Femur (tissue), 1 donor: ENCODE measurements at places on chromosomes 3 and 15.
A peak's percentile ranks its signal among the peaks of the same experiment; 100 is the strongest.

DNA sequence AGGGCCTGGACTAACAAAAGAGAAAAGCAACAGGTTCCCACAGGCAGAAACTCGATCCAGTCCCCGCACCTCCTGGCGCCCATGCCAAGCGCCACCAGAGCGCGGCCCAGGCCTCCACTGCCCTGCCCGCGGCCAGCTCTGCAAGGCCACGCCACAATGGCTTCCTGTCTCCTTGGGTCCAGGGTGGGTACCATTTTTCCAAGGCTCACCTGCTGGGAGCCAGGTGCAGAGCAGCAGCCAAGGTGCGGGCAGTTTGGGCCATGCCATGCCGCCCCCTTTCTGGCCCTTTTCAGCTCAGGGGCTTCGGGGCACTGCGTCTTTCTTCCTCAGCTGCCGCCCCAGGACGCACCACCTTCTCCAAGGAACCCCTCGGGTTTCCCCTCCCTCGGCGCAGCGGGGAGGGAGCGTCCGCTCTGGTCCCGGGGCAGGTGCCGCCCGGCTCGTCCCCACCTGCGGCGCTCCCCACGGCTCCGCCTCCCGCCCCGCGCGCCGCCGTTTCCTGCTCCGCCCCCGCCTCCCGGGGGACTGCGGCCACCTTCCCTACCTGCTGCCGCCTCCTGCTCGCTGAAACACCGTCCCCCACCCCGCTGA lies at the start of gene ILDR1:
ILDR1 (minus strand) TSS at position 437 of the 591 bp plus-strand sequence; CDS start at position 267, 170 bp downstream.
- no peak for DNase-seq

DNA sequence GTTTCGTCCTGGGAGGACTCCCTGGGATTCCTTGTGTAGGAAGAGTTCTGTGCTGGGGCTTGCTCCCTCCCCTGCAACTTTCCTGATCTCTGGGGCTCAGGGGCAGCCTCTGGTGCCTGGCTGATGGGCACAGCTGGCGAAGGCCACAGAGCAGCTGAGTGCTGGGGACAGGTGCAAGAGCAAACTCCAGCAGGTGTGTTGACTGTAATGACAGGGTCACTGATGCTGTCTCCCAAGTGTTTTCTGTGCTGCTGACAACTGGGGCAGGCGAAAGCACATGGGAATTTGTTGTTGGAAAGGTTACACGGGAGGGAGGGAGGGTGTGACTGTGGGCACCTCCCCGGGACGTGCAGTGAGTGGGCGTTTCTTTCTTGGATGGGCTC lies 21.6 kb downstream of the CPN2 start:
- peak; percentile 64 for DNase-seq

DNA sequence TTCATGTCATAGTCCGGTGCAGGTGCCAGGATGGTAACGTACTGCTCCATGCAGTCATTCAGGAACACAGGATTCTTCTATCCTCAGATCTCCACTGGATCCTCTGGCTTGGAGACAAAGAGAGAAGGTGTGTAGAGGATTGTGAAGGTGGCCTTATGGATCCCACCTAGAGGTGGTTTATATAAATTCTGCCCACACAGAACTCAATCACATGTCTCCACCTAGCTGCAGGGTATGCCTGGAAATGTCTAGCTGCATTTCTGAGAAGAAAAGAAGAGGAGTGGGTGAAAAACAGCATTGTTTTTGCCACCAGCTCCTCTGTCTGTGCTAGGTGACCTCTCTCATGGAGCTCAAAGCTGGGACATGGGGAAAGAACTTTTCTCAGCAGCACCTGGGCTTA lies 478.7 kb downstream of the PDCD6IP start:
- DNase-seq: no peak

DNA sequence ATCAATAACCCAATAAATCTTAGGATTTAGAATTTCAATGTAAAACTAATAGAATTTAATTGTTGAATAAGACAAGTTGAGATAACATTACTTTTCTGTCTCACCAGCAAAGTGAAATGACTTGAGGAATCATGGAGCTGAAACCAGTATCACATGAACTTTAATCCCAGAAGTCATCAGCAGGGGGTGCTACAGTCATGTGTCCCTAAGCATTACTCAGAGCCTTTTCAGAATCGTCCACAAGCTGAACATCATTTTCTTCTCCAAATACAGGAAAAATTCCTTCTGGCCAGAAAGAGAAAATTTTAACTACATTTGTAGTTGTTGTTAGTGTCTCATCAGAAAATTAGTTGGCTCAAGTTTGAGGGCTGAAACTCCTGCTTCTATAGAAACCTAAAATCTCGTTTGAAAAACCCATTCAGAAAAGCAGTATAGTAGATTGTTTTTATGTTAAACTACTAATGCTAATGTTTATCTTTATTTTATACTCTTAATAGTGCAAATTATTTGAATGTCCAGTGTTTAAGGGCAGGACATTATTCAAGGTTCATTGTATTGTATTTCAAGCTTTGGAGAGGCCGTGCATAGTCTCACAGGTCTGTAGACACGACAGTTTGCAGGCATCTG lies 384.1 kb downstream of the PLOD2 start:
- DNase-seq: peak; percentile 56

DNA sequence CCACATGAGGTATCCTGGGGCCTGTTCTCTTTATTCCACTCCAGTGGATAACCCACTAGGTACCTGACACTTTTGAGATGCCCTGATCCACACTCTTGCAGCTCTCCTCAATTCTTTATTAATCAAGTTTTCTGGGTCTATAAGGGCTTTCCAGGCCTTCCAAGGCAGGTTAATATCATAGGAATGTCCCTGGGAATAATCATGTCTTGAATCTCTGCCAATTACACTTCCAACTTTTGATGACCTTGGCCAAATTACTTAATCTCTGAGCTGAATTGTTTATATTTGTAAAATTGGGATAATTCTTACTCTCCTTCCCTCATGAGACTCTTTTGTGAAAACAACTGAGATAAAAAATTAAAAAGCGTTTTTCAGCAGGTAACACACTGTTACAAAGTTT lies 881.7 kb downstream of the MCTP2 start:
- DNase-seq: no peak

GRCh38 chr15:44810237-44810636 lies 73.9 kb downstream of the TRIM69 start:
- no peak for DNase-seq

GRCh38 chr3:141525814-141526213 lies 39.0 kb downstream of the RASA2 start:
- no peak for DNase-seq

DNA sequence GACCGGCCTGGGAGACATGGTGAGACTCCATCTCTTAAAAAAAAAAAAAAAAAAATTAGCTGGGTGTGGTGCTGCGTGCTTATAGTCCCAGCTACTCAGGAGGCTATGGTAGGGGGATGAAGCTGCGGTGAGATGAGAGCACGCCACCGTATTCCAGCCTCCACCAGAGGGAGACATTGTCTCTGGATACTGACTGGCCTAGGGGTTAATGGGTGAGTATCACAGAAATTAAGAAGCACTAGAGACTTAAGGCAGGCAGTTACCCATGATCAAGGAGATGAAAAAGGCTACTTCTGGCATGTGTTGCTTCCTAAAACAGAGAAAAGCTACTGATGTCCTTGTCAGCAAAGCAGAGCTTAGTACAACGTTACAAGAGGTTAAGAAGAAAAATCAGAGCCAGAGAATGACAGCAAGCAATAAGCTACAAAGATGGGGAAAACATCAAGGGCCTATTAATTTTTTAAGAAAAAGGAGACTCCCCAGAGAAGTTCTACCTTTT lies 8.6 kb downstream of the TFRC start:
- peak; percentile 75 for DNase-seq

GRCh38 chr3:139281096-139281495 lies 62.7 kb upstream of the MRPS22 start:
- DNase-seq: no peak

GRCh38 chr15:91070872-91071271 lies 29.2 kb upstream of the SV2B start:
- no peak for DNase-seq

- no peak for DNase-seq
Measured at GRCh38 chr15:85581495-85581894, 201.1 kb downstream of the AKAP13 start.

- peak; percentile 5 for DNase-seq
Measured at GRCh38 chr15:25178835-25179672, 224.3 kb downstream of the SNRPN start.

- DNase-seq: no peak
Measured at GRCh38 chr3:17432236-17432635, 310.2 kb downstream of the TBC1D5 start.

GRCh38 chr3:98730338-98730737 lies 32.8 kb upstream of the ST3GAL6 start:
- no peak for DNase-seq

- no peak for DNase-seq
Measured at GRCh38 chr15:25939122-25939521, 76.0 kb upstream of the ATP10A start.

DNA sequence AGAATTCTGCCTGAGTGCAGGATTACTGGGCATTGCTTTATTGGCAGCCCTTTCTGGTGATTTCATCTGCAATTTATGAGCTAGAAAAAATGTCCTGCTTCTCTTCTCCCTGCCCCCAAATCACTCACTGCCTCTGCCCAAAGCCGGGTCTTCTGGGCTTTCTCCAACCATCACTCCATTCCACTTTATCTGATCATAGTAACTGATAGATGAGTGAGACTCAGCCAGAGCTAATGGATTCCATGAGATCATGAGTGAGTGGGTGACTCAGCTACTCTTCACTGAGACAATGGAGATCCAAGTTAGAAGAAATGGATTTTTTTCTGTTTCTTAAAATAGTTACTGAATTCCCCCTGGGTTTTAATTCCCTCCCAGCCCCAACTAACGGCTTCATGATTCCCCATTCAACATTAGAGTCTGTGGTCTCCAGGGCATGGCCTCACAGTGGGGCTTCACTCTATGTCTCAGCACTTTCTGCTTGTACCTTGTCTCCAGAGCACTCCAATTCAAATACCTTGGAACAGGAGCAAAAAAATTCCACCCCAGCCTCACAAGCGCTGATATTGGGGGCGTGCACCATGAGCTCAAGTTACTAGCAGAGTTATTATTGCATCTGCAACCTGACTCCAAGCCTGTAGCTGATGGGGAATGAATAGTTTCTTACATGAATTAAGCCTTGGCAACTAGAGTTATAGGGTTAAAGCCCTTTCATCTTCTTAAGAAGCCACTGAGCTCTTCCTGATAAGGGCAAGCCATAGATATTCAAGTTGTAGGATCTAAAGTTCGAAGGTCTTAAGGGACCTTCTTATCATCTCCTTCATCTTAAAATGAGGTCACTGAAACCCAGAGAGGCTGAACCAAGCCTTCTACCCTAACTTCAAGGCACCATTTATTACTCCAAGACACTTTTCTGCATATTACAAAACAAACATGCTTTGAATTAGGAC lies 85.9 kb downstream of the AGBL1 start:
- DNase-seq: no peak

GRCh38 chr3:140294058-140294457 lies 359.1 kb downstream of the CLSTN2 start:
- no peak for DNase-seq

DNA sequence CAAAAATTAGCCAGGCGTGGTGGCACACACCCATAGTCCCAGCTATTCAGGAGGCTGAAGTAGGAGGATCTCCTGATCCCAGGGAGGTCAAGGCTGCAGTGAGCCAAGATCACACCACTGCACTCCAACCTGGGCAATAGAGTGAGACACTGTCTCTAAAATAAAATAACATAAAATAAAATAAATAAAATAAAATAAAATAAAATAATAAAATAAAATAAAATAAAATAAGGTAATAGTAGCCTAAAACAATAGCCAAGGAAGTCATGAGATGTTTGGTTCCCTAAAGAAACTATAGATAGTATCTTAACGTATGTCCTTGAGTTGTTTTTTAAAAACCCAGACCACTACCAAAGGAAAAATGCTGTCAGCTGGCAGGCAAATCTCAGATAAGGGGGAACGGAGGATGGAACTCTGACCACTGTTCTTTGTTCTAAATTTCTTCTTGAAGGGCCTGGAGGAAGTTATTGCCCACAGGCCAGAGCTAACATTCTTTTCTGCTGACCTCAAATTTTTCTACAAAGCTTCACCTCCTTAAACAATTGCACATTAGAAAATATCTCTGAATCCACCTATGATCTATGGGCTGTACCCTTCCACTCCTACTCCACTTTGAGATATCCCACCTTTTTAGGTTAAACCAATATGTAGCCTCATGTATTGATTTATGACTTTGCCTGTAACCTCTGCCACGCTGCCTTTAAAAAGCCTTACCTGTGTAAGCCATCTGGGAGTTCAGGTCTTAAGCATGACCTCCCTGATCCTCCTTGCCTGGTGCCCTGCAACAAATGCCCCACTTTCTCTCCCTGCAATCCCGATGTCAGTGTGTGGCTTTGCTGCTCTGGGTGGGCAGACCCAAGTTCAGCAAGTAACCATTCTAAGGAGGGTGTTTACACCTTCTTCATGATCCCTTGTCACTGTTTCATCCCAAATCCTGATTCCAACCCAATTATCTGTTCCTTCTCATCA lies 126.2 kb upstream of the BHLHE40 start:
- DNase-seq: no peak

DNA sequence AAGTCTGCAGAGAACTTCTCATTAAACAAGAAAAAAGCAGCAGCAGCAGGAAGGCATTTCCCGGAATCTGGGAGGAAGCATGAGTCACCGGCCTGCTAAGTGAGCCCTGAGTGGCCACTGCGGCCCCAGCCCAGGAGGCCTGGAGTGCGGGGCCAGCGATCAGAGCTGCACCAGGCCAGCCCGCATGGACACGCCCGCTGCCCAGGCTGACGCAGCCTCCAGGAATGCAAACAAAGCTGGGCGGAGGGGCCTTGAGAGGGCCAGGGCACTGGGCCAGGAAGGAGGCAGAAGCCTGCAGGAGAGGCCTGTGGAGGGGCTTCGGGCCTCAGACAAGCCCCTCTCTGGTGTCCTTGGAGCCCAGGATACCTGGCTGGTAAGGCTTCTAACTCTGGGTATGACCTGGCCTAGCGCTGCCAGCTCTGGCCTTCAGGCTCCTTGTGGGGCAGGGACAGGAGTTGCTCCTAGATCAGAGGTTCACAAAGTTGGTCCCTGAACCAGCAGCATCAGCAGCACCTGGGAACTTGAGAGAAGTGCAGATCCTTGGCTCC lies 101.2 kb downstream of the SMAD6 start:
- DNase-seq: peak; percentile 92

GRCh38 chr3:71201939-71202338 lies 381.6 kb downstream of the FOXP1 start:
- DNase-seq: peak; percentile 84
